ENCODE measurements at places on chromosomes 13 and 19.
A peak's percentile ranks its signal among the peaks of the same experiment; 100 is the strongest.

GRCh38 chr13:52838433-52839107 is 9.9 kb downstream of the PCDH8 start:
- DNase-seq, result peak; percentile 37

- peak; percentile 72 for DNase-seq
Observed at GRCh38 chr19:13051557-13052165, 51.0 kb downstream of the LYL1 start.

GRCh38 chr13:53398051-53398450 is 369.4 kb downstream of the OLFM4 start:
- DNase-seq, result no peak

GRCh38 chr13:79258489-79258888 is 147.6 kb downstream of the RBM26 start:
- DNase-seq, result no peak

DNA sequence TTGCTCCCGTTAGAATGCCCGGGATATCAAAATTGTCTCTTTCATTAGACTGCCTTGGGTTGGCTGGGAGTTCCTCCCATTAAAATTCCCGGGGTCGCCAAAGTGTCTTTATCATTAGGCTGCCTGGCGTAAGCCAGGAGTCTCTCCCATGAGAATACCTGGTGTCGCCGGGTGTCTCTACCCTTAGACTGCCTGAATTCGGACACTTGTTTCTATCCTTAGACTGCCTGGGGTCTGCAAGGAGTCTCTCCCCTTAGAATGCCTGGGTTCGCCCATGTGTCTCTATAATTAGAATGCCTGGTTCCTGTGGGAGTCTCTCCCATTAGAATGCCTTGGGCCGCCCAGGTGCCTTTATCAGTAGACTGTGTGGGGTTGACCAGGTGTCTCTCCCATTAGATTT is 1538.2 kb downstream of the UQCRFS1 start:
- no peak for DNase-seq

- DNase-seq, result no peak
Observed at GRCh38 chr19:42497492-42498168, 30.7 kb downstream of the CEACAM1 start.

- no peak for DNase-seq
Observed at GRCh38 chr13:48731001-48731658, 77.4 kb downstream of the CYSLTR2 start.

DNA sequence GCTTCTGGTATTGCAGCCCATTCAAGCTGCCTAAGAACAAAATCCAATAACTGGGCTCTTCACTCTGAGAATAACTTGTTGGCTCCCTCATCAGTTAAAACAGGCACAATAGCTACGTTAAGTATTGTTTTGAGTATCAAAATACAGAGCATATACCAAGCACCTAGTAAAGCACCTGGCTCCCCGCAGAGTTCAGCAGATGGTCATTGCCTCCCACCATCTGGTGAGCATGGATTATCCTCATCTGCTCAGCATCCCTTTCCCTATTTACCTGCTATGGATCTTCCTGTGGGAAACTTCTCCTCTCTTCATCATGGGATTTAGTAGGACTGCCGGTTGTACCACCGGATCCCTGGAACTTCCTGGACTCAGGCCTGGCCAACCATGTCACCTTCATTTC is 199.2 kb upstream of the MAB21L1 start:
- DNase-seq, result no peak

GRCh38 chr13:33110386-33110712 is 94.1 kb downstream of the KL start:
- DNase-seq, result no peak

DNA sequence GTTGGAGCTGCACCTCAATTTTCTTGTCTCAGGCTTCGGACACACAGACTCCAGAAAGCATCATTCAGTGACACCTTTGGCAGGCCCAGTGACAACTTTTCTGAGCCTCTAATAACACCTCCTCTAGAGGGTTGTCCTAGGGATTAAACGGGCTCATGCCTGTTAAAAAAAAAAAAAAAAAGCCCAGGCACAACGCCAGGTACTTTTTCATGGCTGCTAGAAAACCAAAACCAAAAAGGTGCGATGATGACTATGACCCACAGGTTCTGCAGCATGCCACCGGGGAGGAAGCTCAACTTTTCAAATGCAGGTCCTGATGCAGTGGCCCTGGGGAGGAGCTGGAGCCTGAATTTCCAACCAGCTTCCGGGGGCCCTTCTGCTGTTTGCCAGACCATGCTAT is 184.2 kb downstream of the ABCC4 start:
- no peak for DNase-seq

GRCh38 chr13:43195551-43195950 is 172.2 kb downstream of the DNAJC15 start:
- no peak for DNase-seq

GRCh38 chr13:53863520-53863919 is 834.9 kb downstream of the OLFM4 start:
- no peak for DNase-seq

- DNase-seq, result peak; percentile 62
Observed at GRCh38 chr19:42066075-42066754, 3.8 kb downstream of the GRIK5 start.

DNA sequence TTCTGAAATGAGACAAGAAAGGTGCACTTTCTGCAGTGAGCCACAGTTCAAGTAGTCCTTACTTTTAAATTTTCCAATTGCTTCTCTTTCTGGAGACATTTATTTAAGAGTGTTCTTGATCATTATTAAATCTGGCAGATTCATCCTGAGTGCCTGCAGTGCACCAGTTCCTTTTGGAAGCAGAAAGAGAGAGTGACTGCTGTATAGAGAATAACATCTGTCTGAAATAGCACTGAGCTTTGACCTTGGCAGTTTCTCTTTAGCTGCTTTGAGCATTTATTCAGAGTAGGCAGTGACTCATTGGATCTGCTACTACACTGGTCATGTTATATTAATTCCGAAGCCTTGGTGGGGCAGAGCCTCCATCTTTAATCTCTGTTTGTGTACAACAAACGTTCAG is 1373.7 kb downstream of the PCDH9 start:
- DNase-seq, result no peak

- no peak for DNase-seq
Observed at GRCh38 chr13:29160862-29161261, 340.7 kb downstream of the MTUS2 start.

DNA sequence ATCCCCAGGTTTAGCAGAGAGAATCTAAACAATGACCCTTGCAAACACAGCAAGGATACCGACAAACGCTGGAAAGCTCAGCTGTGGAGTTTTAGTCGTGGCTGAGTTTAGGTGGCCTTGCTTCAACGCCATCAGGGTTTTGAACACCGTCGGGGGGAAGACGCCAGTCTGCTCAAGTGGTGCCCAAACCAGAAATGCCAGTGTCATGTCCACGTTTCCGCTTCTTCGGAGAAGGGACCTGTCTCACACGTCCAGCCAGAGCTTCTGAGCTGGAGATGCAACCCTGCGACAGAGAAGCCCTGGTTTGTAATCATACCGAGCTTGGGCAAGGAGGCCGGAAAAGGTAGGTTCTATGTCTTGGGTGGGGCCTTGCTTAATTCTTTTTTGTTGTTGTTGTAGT is 42.6 kb upstream of the ATP11A start:
- DNase-seq, result no peak

DNA sequence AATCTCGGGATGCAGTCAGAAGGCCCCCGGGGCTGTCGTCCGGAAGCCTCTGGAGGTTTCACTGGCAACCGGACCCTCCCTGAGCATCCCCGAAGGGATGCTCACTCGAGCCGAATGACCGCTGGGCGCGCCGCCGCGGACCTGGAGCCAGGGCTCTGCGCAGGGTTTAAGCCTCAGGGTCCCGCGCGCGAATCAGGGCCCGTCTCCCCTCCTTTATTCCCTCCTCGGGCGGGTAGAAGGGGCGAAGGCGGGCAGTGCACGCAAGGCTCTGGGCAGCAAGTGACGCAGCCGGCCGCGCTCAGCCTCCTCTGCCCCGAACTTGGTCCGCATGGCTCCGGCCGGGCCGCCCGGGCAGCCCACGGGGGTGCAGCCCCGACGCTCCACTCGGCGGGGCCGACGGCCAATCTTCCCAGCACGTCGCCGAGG is 572 bp downstream of the SHISA2 start:
- DNase-seq, result peak; percentile 8

DNA sequence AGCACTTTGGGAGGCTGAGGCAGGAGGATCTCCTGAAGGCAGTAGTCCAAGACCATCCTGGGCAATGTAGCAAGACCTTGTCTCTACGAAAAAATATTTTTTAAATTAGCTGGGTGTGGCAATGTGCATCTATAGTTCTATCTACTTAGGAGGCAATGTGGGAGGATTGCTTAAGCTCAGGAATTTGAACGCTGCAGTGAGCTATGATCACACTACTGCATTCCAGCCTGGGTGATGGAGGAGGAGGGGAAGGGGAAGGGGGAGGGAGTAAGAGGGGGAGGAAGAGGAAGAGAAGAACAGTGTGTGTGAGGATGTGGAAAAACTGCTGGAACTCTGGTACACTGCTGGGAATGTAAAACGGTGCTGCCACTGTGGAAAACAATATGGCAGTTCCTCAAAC is 9.2 kb upstream of the CLIP3 start:
- no peak for DNase-seq

DNA sequence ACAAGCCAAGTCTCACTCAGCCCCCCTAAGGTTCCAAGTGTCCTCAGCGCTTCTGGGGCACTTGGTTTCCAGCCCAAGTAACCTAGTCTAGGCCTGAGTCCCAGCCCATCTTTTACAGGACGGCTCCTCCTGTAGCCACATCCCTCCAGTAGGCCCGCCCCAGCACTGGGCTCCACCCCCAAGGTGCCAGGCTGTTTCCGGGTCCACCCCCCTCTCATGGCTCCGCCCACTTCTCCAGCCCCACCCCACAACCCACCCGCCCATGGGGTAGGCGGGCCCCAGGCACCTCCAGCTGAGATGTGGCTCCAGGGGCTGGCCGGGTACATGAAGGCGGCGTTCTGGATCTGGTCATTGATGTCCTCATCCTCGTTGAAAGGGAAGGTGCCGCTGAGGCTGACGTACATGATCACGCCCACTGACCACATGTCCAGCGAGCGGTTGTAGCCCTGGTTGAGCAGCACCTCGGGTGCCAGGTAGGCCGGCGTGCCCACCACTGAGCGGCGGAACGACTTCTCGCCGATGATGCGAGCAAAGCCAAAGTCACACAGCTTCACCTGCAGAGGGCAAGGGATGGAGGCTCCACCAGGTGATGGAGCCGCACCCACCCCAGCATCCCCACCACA is 17.2 kb upstream of the DACT3 start:
- peak; percentile 79 for DNase-seq

All from HEK293T (cell line).